ENCODE measurements at places on chromosomes 12 and 14.

GRCh38 chr12:6613776-6614512, 6.8 kb upstream of the CHD4 start:
- DNase-seq = no peak

DNA sequence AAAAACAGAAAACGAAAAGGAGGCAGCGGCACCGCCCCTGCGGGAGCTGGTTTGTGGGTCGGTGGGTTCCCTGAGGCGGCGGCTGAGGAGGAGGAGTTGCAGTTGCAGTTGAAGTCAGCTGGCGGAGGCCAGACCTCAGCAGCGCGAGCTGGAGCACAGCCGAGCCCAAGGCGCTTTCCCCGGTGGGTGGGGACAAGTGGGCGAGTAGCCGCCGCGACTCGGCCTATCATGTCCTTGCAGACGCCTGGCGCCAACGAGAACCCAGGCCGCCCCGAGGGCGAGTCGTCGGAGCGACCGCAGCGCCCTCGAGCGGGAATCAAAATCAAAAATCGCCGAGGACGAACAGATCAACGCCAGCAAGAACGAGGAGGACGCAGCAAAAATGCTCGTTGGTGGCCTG, 12.7 kb upstream of the CLEC1A start:
- DNase-seq = no peak

DNA sequence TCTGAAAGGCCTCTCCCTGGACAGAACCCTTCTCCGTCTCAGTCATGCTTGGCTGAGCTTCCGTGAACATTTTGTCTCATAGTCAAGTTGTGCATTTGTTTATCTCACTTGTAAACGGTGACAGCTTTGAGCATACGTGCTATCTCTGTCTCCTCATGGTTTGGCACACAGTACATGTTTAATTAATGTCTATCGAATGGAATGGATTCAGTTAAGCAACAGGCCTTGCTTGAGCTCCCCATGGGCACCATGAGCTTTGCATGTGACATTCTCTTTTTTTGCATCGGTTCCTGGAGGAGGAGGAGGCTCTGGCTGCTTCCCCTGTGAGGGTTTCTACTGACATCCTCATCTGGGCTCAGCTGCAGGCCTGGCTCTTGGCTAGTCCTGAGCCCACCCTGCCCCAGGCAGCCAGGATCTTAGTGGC, 80.0 kb downstream of the PRIMA1 start:
- no peak for DNase-seq

DNA sequence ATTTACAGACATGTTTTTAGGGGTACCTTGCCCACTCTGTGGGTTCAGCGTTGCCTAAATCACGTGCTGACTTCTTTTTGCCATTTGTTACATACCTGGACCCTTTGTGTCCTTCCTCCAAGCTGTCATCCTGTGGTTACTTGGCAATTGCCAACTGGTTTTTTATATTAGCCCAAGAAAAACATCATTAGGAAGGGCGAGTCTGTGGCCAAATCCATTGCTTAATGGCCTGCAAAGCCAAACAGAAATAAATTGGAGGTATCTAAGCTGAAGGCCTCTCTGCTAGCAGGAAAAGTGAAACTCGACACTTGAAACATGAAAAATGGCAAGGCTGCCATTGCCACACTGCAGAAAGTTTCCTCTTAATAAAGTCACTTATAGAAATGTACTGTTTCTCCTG, 190.4 kb downstream of the NUAK1 start:
- DNase-seq = no peak

GRCh38 chr12:66149702-66150398, 19.3 kb upstream of the LLPH start:
- no peak for DNase-seq

GRCh38 chr14:62143245-62143644, 381.0 kb downstream of the SNAPC1 start:
- no peak for DNase-seq
